Fibroblast of upper back skin (primary cell): ENCODE measurements at places on chromosomes 12 and 14.

GRCh38 chr14:25011095-25011494 lies 38.9 kb downstream of the STXBP6 start:
- no peak for DNase-seq

- no peak for DNase-seq
Measured at GRCh38 chr12:95004610-95005009, 1.1 kb upstream of the NDUFA12 start.

DNA sequence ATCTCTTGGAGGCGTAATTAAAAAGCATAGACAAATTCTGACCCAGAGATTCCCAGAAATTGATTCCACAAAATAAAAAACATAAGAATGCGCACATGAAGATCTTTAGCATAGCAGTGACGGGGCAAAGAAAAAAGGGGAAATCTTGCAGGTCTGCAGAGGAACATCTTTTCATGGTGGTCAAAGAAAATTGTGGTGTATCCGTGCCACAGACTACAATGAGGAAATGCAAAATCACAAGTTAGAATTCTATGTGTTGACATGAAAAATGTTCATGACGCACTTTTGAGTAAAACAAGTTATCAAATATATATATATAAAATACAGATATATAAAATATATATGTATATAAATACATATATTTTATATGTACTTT lies 101.6 kb downstream of the RIMBP2 start:
- no peak for DNase-seq

GRCh38 chr12:124884587-124885438 lies 21.1 kb upstream of the SCARB1 start:
- no peak for DNase-seq

DNA sequence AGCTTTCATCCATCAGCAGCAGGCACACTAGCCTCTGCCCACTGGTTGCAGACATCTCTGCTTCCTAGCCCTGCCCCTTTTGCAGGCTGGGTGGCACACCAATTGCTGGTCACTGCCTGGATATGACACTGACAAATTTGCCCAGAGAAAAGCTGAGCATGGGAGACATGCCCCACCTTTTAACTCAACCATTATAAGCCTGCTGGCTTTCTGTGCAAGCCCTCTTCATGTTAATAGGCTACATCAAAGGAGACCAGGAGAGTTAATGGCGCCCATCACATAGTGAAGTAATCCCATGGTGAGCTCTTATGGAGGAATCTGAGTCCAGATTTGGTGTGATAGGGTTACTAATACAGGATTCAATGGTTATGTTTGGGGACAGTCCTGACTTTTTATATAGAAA lies 139.2 kb downstream of the KICS2 start:
- no peak for DNase-seq

- DNase-seq = no peak
Measured at GRCh38 chr12:7877420-7877819, 4.7 kb upstream of the SLC2A14 start.

- peak; percentile 47 for DNase-seq
Measured at GRCh38 chr12:52903855-52904508, 894 bp downstream of the KRT8 start.

DNA sequence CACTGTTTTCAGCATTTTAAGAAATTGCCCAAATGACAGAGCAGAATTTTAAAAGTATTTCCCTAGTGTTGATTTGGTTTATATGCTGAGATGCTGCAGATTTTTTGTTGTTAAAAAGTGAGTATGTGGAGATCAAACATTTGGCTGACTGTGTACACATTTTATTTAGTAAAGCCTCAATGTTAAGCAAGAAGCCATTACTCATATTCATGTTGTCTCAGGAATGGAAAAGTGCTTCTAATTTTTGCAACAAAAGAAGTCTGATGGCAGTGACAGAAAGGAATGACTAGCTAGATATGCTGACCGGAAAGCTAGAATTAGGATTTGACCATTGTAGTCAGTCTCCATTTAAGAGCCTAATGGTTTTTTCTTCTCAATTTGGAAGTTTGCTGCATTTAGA lies 22.5 kb downstream of the SLC38A6 start:
- DNase-seq = peak; percentile 39

DNA sequence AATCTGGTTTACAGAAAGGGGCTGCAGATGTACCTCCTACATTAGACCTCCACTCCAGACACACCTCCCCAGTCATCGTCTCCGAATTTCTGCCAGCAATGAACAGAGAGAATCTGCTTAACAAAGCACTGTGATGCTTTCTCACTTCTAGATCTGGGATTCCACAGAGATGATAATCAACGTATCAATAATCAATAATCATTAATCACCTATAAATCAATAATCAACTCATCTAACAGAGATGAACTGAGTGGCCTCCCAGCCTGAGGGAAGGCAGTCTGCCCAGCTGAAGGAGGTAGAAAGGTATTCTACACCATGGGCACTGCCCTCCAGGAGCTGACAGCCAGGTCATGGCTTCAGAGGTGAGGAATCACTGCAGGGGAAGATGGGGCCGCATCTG lies 183.2 kb downstream of the TMEM132D start:
- DNase-seq = no peak

DNA sequence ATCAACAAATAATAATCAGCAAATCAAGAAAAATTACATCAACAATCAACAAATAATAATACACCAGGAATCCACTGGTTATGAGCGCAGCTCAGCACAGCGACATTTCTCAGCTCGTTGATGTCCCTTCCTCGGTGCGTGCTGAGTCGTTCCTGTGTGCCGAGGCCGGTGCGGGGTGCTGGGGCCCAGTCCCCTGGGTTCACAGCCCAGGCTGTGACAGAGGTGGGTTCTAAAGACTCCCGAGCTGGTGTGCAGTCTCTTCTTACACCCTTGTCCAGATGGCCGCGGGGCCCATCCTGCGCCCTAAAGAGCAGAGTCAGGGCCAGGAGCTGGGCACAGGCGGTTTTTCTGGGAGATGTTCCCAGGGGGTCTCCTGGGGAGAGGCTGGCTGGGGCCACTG lies 26.9 kb upstream of the TRAF3 start:
- no peak for DNase-seq

DNA sequence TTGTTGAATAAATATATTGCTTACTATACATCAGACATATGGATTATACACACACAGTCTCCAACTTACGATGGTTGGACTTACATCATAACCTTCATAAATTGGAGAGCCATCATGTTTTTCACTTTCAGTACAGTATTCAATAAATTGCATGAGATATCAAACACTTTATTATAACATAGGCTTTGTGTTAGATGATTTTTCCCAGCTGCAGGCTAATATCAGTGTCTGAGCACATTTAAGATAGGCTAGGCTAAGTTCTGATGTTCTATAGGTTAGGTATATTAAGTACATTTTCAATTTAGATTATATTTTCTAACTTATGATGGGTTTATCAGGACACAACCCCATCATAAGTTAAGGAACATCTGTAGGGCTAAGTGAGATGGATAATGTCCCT lies 17.9 kb upstream of the KRR1 start:
- no peak for DNase-seq

- peak; percentile 16 for DNase-seq
Measured at GRCh38 chr14:57390806-57391516, 575 bp downstream of the NAA30 start.

DNA sequence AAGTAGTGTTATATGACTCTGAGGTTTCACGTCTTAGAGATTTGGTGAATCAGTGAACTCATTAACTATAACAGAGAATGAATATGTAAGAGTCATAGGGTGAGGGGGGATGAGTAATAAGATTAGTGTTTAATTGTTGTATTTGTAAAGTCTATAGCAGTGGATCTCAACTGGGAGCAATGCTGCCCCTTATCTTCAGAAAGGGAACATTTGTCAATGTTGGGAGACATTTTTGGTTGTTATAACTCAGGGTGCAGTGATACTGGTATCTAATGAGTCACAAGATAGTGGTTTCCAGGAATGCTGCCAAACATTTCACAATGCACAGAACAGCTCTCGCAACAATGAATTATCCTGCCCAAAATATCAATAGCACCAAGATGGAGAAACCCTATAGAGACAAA lies 1193.7 kb downstream of the GALC start:
- DNase-seq = peak; percentile 99

DNA sequence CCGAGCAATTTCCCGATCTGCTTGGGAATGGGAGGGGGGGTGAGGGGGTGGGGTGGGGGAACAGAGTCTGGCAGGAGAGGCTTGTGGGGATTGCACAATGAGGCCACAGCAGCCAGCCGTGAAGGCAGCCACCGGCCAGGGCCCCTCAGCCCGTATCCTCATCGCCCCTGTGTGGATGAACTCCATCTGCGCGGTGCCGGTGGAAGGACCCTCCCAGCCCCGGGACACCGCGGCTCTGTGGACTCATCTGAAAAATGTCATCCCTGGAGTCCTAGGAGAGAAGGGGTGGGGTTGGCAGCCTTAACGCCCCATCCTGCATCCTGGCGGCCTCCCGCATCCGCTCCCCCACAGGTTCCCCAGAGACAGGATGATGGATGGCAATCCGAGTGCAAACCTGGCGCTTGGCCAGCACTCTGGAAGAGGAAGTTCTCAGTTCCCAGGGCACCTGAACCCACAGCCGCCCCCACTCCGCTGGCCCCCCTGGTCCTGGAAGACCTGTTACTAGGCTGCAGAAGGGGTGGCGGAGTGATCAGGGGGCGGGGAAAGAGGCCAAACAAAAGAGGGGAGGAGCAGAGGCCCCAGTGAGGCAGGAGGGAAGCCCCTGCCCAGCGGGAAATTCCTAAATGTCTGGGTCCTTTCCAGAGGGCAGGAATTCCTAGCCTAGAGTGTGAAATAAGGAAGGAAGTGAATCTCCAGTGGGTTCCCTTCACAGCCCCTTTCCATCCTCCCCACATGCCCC lies 1.2 kb upstream of the TNFAIP2 start:
- DNase-seq = peak; percentile 91

- no peak for DNase-seq
Measured at GRCh38 chr12:78315028-78315427, 484.3 kb downstream of the NAV3 start.

DNA sequence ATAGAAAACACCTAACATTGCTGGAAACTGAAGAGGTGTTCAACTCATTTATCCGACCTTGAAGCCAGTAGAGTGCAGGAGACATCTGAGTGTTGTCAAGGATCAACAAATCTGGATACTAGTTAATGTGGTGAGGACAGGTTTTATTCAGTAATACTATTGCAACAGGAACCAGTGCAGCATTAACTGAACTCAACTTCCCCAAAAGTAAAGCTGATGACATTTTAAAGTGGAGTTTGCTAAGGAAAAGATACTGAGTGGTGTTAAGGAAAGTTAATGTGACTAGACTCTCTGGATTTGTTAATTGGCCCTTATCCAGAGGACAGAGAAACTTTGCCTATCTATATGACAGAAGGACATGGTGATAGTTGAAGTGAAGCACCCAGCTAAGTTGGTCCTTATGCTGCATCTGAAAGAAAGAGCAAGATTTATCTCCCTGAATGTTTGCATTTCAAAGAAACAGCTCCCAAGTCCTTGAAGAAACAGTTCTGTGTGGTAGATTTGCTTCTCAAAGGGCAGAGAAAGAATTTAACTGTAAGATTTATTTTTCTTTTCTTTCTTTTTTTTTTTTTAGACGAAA lies 1.2 kb upstream of the CLEC7A start:
- DNase-seq = no peak

GRCh38 chr12:76106631-76107030 lies 22.1 kb upstream of the NAP1L1 start:
- DNase-seq = peak; percentile 39

- DNase-seq = peak; percentile 29
Measured at GRCh38 chr12:56631790-56632700, 1.9 kb upstream of the BAZ2A start.
